ENCODE measurements at places on chromosomes 7 and 10.
A peak's percentile ranks its signal among the peaks of the same experiment; 100 is the strongest.

DNA sequence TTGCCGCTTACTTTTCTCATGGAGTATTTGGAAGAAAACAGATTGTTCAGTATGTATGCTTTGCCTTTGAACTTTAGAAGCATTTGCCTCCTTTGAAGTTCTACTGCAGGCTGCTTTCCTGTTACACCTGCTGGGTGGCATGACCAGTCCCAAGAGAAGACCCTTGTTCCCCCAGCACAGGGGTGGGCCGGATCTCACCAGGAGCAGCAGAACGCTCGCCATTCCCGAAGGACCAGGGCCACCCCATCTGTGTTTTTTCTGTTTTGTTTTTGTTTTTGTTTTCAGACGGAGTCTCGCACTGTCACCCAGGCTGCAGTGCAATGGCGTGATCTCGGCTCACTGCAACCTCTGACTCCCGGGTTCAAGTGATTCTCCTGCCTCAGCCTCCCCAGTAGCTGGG, 493.6 kb downstream of the PTPRN2 start:
- no peak for DNase-seq

DNA sequence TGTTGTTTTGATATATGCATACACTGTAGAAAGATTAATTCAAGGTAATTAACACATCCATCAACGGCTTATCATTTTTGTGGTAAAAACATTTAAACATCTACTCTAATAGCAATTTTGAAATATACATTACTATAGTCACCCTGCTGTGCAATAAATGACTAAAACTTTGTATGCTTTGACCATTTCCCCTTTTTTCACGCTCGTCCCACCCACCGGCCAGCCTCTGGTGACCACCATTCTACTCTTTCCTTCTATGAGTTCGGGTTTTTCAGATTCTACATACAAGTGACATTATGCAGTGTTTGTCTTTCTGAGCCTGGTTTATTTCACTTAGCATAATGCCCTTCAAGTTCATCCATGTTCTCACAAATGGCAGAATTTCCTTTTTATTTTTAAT, 21.3 kb downstream of the CYCS start:
- no peak for DNase-seq

DNA sequence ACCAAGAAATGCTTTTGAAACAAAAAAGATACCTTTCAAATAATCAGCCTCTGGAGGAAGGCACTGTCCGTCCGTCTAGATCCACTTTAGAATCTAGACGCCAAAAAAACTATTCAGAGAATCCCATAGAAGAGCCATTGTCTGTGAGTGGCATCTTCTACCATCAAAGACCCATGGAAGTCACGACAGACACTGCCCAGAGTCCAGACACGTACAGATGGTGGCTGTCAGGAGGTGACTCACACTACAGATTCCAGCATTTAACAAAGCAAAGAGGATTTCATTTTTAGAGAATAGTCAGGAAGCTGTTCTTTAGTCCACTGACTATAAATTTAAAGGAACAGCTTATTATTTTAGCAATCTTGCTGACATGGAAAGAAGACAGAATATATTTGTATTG, 11.7 kb downstream of the C1QL3 start:
- no peak for DNase-seq

DNA sequence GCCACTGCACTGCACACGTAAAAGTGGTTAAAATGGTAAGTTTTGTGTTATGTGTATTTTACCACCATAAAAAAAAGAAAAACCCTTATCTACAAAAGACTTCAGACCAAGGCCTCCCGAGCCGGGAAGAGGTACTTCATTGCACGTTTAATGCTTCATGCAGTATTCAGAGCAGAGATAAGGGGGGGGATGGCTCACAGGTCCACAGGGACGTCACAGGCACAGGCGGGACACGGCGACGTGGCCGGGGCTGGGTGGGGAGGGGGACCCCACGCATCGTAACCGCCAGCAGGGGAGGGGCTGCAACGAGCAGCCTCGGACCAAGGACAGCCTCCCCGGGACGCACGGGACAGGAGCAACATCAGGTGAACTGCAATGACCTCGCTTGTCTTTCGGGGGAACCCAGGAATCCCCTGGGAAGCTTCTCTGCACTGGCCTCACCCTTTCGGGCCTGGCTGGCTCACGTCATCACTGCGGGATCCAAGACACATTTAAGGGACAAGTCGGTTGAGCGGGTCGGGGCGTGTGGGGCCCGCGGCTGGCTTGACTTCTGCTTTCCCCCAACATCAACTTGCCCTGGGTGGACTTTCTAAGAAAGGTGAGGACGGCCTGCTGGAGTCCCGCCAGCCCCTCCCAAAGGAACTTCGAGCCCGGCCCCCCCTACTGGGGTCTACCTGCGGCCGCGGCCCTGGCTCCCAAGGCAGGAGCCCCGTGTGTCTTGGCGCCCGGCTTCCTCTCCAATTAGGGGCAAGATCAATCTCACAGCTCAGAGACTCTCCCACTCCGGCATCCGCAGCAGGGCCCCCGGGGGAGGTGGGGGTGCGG, 29.6 kb upstream of the PDGFA start:
- no peak for DNase-seq

DNA sequence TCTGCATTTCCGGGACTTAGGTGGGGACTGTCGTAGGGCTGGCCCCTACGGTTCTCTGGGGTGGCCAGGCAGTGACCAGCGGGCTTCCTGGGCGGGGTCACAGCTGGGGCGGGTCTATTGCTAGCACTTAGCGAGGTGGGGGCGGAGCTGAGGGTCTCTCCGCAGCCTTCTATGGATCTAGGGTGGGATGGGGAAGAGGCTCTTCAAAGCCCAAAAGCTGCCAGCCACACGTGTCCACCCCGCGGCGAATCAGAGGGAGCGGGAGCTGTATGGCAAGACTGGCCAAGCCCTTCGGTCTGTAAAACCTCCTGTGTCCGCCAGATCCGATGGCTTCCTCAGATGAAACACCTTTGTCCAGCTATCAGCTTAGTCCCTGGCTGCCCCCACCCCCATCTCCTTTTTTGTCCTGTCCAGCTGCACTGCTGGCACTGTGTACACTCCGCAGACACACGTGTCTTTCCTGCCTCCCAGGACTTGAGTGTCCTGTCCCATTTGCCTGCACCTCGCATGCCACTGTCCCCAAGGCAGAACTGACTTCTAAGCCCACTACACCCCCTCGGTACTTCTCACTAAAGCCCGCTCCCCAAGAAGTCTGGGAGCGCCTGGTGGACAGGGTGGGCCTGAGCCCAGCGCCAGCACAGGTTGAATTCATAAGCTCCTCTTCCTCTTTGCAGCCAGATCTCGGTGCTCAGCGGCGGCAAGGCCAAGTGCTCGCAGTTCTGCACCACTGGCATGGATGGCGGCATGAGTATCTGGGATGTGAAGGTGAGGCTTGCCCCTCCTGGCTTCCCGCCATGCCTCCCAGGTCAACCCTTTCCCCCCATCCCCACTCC, 14.8 kb downstream of the PDAP1 start:
- peak; percentile 81 for DNase-seq

DNA sequence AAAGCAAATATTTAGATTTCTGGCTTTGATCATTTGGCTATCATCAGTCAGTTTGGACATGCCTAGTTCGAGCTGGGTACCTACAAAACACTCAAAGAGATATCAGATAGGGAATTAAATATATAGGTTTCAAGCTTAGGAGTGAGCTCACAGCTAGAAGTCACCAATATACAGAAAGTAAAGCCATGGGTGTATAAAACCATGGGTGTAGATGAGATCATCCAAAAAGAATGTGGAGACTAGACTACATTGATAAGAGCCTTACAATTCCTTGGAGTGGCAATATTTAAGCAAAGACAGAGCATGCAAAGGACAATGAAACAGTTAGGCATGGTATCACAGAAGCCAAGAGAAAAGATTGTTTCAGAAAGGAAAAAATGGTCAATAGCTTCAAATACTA, 7.2 kb upstream of the RALA start:
- no peak for DNase-seq

DNA sequence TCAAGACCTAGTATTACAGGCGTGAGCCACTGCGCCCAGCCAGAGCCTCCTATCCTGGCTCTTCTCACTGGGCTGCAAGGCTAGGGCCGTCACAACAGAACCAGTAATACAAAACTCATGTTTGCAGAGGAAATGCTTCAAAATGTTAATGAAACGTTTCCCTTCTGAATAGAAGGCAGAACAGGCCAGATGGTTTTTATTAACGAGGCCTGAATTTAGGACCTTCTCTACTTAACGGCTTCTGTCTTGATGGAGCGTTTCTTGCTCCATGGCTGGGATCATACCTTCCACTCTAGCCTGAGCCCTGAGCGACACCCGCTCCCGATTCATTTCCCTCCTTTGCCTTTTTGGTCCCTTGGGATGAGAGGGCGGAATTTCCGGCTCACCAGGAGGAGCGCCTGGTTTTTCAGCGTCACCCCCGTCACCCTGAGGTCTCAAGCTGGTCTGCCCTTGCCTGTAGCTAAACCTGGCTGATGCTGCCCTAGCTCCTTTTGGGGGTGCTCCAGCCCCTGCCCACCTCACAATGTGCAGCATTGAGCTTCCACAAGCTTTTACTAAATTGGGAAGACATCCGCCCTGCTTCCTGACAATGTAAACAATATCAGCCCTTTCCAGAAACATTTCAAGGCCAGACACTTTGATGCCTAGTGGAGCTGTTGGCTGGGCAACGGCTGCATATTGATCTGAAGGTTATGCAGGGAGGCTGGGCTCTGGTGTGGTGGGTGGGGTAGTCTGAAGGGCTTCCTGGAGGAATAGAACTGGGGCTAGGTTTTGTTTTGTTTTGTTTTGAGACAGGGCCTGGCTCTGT, 5.2 kb downstream of the CLIP2 start:
- DNase-seq, result peak; percentile 64

Measured in SK-N-DZ (cell line).